IgD-negative memory B cell (primary cell): ENCODE measurements at places on chromosomes 12 and 14. TPM values are rescaled to one million over a fixed set of nuclear protein-coding genes. Genes with fewer than 3 reads are reported as not detected.

Gene ADAMTS20
- not detected for polyA plus RNA-seq

Gene NFE2
- 0.44 TPM for polyA plus RNA-seq

Gene CCDC38
- not detected for polyA plus RNA-seq

Gene TAS2R9
- not detected for polyA plus RNA-seq

Gene CDC42BPB
- polyA plus RNA-seq: 1.2 TPM

Gene CLEC12A
- 0.55 TPM for polyA plus RNA-seq

Gene SLC25A47
- not detected for polyA plus RNA-seq

Gene ZDHHC22
- not detected for polyA plus RNA-seq

Gene SLC5A8
- polyA plus RNA-seq: not detected

Gene TGFB3
- 0.43 TPM for polyA plus RNA-seq

Gene HELB
- 6.9 TPM for polyA plus RNA-seq

Gene DDX47
- 69.0 TPM for polyA plus RNA-seq

Gene DAO
- polyA plus RNA-seq: not detected

Gene NINJ2
- polyA plus RNA-seq: 15.8 TPM

Gene GPRC5A
- not detected for polyA plus RNA-seq

Gene CDKN3
- not detected for polyA plus RNA-seq

Gene PTPN21
- polyA plus RNA-seq: not detected

Gene UBR7
- polyA plus RNA-seq: 39.2 TPM

Gene DLGAP5
- polyA plus RNA-seq: not detected

Gene CATSPERB
- polyA plus RNA-seq: 0.06 TPM

Gene KRT75
- polyA plus RNA-seq: not detected

Gene KCNK13
- polyA plus RNA-seq: not detected

Gene CEBPE
- polyA plus RNA-seq: not detected

Gene SLCO1C1
- not detected for polyA plus RNA-seq

Gene ANKRD33
- not detected for polyA plus RNA-seq

Gene RXYLT1
- 17.8 TPM for polyA plus RNA-seq

Gene AICDA
- polyA plus RNA-seq: 2.1 TPM

Gene CYP46A1
- not detected for polyA plus RNA-seq

Gene NR1H4
- polyA plus RNA-seq: not detected

Gene GNB3
- polyA plus RNA-seq: not detected

Gene EGLN3
- 0.60 TPM for polyA plus RNA-seq

Gene AMDHD1
- polyA plus RNA-seq: 2.7 TPM

Gene ABHD12B
- polyA plus RNA-seq: not detected

Gene AMN
- 15.0 TPM for polyA plus RNA-seq

Gene SLC6A12
- polyA plus RNA-seq: not detected

Gene ACVRL1
- not detected for polyA plus RNA-seq

Gene CCND2
- polyA plus RNA-seq: 11.7 TPM

Gene FGD4
- polyA plus RNA-seq: 0.64 TPM

Gene REP15
- not detected for polyA plus RNA-seq

Gene ADIPOR2
- polyA plus RNA-seq: 2.9 TPM

Gene TMEM119
- polyA plus RNA-seq: 0.33 TPM

Gene HAL
- not detected for polyA plus RNA-seq
